ENCODE measurements at places on chromosomes 1 and 21. TPM values are rescaled to one million over a fixed set of nuclear protein-coding genes. Genes with fewer than 3 reads are reported as not detected.

Gene ASAP3
- total RNA-seq = not detected

Gene SLC37A1
- total RNA-seq = 21.9 TPM

Gene ST6GALNAC3
- not detected for total RNA-seq

Gene CLDN17
- total RNA-seq = not detected

Gene L1TD1
- total RNA-seq = not detected

Gene GJA5
- total RNA-seq = not detected

Gene SDHC
- total RNA-seq = 157 TPM

All from activated T-helper 1 cell treated with anti-CD3 and anti-CD28 coated beads, Interleukin-12 subunit alpha, Interleukin-12 subunit beta, Interleukin-2, Interleukin-4 antibody, amounts not matched to agents 30 ng/mL and 10 ng/mL and 1 ng/mL, durations not matched to agents 14 hours and 24 hours and 36 hours (primary cell).